ENCODE measurements at places on chromosomes 1 and 21. TPM values are rescaled to one million over a fixed set of nuclear protein-coding genes. Genes with fewer than 3 reads are reported as not detected.

MEX3A gene
- polyA plus RNA-seq: 15.1 TPM

TNFRSF8 gene
- 0.07 TPM for polyA plus RNA-seq

SYT6 gene
- not detected for polyA plus RNA-seq

LCE2C gene
- polyA plus RNA-seq: not detected
